ENCODE measurements at places on chromosomes 1 and 21.

DNA sequence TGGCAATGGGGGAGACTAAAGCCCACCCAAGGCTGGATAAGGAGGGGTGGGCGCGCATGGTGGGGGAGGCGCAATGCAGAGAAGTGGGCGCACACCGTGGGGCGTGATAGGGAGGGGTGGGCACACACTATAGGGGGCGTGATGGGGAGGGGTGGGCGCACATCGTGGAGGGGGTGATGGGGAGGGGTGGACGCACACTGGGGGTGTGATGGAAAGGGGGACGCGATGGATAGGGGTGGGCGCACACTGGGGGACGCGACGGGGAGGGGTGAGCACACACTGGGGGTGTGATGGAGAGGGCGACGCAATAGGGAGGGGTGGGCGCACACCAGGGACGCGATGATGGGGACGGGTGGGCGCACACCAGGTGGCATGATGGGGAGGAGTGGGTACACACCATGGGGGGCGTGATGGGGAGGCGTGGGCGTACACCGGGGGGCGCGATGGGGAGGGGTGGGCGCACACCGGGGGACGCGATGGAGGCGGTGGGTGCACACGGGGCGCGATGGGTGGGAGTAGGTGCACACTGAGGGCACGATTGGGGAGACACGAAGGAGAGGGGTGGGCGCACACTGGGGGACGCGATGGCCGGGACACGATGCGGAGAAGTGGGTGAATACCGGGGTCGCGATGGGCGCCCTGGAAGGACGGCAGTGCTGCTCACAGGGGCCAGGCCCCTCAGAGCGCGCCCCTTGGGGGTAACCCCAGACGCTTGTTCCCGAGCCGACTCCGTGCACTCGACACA lies 929 bp downstream of the SUMO3 start:
- DNase-seq, result no peak

DNA sequence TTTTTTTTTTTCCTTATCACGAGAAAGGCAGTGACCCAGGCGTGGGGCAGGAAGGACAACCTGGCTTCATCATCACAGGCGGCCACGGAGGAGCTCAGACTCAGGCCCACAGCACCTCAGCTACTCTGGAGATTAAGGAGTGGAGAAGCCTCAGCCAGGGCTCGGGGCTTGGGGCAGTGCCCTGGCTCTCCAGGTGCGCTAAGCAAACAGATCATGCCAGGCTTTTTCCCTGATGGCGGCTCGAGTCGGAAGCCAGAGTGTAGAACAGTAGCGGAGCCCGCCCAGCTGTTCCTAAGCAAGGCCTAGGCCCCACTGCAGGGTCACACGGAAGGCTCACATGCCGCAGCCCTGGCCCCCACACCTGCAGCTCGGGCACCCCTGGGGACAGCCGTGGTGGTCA lies 70.7 kb downstream of the AGPAT3 start:
- DNase-seq, result no peak

DNA sequence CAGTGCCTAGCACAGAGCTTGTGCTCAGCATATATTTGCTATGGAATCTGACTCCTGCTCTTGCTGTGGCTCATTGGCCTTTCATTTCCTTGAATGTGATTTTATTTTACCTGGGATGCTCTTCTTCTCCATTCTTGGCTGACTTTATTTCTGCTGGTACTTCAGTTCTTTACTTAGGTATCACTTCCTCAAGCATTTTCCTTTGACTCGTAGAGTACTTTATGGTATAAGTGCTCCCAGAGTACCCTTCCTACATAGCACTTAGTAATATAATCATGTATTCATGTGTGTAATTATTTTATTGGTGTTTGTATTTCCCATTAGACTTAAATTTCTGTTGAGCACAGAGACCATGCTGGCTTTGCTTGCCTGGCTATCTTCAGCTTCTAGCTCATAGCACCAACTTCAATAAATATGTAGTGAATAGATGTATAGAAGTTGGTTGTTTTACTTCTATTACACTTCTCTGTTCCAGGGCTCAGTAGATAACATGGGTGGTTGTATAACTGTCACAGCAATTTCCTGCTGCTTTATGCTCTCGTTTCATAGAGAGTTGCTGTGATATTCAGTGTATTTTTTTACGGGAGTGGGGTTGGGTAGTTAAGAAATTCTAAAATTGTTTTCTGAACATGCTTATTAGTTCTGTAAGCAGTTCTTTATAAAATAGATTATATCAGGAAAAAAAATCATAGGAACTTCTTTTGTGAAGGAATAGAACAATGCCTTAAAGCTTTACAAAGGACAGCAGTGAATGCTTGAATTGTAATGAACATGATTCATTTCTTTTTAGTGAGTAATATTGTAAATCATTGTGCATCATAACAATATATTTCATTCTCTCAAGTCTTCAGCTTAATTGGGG lies 112.2 kb downstream of the NEK7 start:
- no peak for DNase-seq

- DNase-seq, result no peak
Observed at GRCh38 chr1:58763214-58763613, 20.6 kb downstream of the JUN start.

- no peak for DNase-seq
Observed at GRCh38 chr1:204495078-204495753, 611 bp upstream of the PIK3C2B start.

GRCh38 chr1:52662645-52663313 lies 29.8 kb downstream of the SHISAL2A start:
- DNase-seq, result no peak

- peak; percentile 71 for DNase-seq
Observed at GRCh38 chr1:236066828-236067386, 2.0 kb upstream of the NID1 start.

GRCh38 chr1:151457911-151458801 lies 1.1 kb downstream of the POGZ start:
- DNase-seq, result peak; percentile 67

- peak; percentile 23 for DNase-seq
Observed at GRCh38 chr1:200474633-200475032, 64.8 kb upstream of the ZNF281 start.

GRCh38 chr21:27648560-27648959 lies 681.7 kb upstream of the ADAMTS5 start:
- DNase-seq, result no peak

DNA sequence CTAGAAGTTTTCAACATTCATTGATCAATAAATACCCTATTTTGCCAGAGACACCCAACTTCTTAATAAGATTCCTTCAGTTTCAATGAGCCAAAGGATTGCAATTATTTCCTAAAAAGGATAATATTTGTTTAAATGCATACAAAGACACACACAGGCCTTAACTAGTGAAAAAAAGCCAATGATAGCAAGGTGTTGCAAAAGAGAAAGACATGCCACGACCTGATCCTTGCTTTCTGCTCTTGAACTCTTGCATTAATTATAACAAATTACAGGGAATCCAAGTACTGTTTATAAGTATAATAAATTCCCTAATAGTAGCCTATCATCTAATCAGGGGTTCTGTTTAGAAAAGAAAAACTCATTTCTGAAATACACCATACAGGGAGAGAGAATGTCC lies 131.1 kb downstream of the PTPN14 start:
- no peak for DNase-seq

GRCh38 chr21:42182713-42183371 lies 36.1 kb upstream of the ABCG1 start:
- DNase-seq, result no peak

DNA sequence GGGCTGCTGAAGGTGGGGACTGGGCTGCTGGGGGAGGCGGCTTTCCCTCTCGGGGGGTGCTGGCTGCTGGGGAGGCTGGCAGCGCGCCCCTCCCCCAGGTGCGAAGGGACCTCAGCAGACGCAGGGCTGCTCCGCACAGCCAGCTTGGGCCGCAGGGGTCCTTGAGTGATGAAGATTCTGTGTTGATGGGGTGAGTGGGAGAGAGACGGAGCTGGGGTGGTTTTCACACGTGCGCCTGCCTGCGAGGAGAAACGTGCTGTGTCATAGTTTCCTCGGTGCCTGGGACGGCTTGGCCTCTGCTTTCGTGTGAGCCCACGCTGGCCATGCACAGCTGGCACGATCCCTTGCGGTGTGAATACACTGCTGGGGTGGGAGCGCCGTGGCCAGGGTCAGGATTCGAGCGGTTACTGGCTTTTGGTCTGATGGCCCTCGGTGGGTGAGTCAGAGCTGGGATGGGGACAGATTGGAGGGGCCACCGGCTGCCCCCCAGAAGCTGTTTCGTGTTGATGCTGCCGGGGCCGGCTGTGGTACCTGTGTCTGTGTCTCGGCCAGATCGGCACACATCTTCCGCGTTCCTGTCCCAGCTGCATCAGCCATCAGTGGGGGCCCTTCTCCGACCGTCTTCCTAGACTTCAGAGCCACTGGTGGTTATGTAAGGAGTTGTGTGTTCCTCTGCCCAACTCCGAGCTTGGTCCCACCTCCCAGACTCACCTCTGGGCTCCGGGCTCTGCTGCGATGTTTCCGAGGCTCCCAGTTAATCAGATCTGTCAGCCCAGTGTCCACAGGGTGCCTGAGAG lies 24.9 kb downstream of the PRKCZ start:
- no peak for DNase-seq

- peak; percentile 86 for DNase-seq
Observed at GRCh38 chr21:42233067-42233961, 14.4 kb downstream of the ABCG1 start.

- no peak for DNase-seq
Observed at GRCh38 chr1:25036117-25036546, 106.1 kb upstream of the RUNX3 start.

Data from activated CD4-positive, alpha-beta T cell treated with anti-CD3 and anti-CD28 coated beads, Interleukin-2, Interleukin-6, amounts not matched to agents 100 ng/mL and 50 ng/mL, durations not matched to agents 16 hours and 8 hours (primary cell).